T-helper 2 cell treated with Interferon-gamma antibody and Interleukin-4, amounts not matched to agents 5 μg/mL and 100 μg/mL, for 36 hours (primary cell): ENCODE measurements at places on chromosomes 3 and 15.

- H3K27me3 ChIP-seq = no peaks in the 10 kb centered on the region
- no peak overlapping the region for H3K27ac ChIP-seq
- DNase-seq = no peak
- no peaks in the 10 kb centered on the region for H3K36me3 ChIP-seq
- H3K4me3 ChIP-seq = no peak overlapping the region
- H3K4me1 ChIP-seq = no peaks in the 10 kb centered on the region
Measured at GRCh38 chr3:63042833-63043232, 167.6 kb upstream of the CADPS start.

GRCh38 chr15:87942316-87942715 is 314.2 kb downstream of the NTRK3 start:
- no peak for DNase-seq
- no peaks in the 10 kb centered on the region for H3K4me1 ChIP-seq
- H3K36me3 ChIP-seq = no peaks in the 10 kb centered on the region
- H3K27ac ChIP-seq = no peak overlapping the region
- no peaks in the 10 kb centered on the region for H3K27me3 ChIP-seq

GRCh38 chr3:184579513-184579912 is 17.9 kb downstream of the EPHB3 start:
- DNase-seq = no peak
- H3K36me3 ChIP-seq = no peaks in the 10 kb centered on the region
- H3K27ac ChIP-seq = no peak overlapping the region

- DNase-seq = no peak
- H3K4me1 ChIP-seq = no peaks in the 10 kb centered on the region
- no peak overlapping the region for H3K4me3 ChIP-seq
- no peak overlapping the region for H3K27ac ChIP-seq
- no peaks in the 10 kb centered on the region for H3K27me3 ChIP-seq
Measured at GRCh38 chr3:157394411-157394810, 42.2 kb upstream of the PTX3 start.

DNA sequence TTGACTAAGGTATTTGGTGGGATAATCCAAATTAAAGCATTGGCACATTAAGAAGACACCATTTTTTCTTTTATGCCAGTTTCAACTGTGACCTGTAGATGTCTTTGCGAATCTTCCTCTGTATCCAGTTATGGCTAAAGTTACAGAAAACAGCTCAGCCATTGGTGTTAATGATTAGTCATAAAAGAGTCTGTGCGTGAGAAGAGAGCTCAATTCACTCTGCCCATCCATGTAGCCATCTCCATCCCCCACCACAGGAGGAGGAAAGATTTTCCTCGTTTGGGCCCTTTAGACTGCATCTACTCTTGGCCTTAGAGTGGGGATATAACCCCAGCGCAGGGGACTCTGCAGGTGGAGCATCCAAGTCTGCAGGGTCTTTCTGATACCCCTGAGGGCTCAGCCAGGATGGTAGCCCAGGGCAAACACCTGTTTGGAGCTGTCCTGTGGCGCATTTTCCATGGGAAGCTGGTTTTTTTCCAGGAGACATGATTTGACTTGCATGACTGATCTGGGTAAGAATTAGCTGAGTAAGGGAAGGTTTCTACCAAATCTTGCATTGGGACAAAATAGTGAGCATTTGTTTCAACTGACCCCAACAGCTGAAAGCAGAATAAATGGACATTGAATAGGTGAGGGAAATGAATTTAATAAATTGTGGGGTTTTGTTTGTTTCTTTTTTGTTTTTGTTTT is 29.5 kb downstream of the NANOGP8 start:
- H3K4me3 ChIP-seq = no peak overlapping the region
- peaks cover 2% of the 10 kb centered on the region for H3K27me3 ChIP-seq
- DNase-seq = no peak
- no peak overlapping the region for H3K27ac ChIP-seq
- no peaks in the 10 kb centered on the region for H3K4me1 ChIP-seq

GRCh38 chr15:60704129-60704528 is 225.2 kb upstream of the ICE2 start:
- no peak for DNase-seq
- H3K27ac ChIP-seq = no peak overlapping the region
- H3K27me3 ChIP-seq = peaks cover 22% of the 10 kb centered on the region
- H3K4me3 ChIP-seq = no peak overlapping the region
- no peaks in the 10 kb centered on the region for H3K36me3 ChIP-seq
- H3K4me1 ChIP-seq = peaks cover 3% of the 10 kb centered on the region

DNA sequence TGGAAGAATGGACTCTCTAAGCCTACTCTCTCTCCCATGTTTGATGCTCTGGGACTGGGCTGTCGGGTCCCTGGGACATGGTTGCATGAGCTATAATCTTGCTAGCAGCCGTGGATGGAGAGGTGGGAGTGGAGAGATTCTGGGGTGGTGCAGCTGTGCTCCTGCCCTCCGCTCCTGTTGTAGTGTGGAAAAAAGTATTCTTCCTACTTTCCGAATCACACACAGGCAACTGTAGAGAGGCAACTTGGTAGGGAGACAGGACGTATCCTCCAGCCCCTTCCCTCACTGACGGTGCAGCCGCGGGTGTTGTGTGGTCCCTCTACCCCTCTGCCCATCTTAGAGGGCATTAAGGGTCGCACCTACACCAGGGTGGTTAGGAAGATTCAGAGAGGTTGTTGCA is 281.4 kb upstream of the TLE3 start:
- H3K27me3 ChIP-seq = peaks cover 13% of the 10 kb centered on the region
- H3K4me1 ChIP-seq = no peaks in the 10 kb centered on the region
- no peak for DNase-seq
- H3K4me3 ChIP-seq = no peak overlapping the region
- H3K27ac ChIP-seq = no peak overlapping the region

DNA sequence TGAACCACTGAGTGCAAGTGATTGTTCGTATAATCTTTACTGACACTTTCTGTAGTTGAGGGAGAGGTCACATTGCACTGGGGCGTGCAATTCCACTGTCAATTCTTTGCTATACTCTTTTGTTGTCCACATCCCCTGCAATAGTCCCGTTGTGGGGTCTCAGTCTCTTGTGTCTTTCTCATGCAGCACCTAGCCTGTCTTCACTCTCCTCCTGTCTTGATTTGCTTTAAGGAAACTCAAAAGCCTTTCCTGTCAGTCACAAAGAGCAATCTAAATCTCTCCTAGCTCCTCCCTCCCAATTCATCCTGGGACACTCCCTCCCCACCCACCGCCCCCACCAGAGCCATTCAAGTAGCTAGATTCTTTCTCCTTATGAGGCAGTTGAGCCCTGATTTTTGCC is 13.2 kb upstream of the TMEM158 start:
- no peaks in the 10 kb centered on the region for H3K36me3 ChIP-seq
- peaks cover 2% of the 10 kb centered on the region for H3K4me1 ChIP-seq
- H3K27me3 ChIP-seq = peaks cover 11% of the 10 kb centered on the region
- no peak overlapping the region for H3K27ac ChIP-seq

DNA sequence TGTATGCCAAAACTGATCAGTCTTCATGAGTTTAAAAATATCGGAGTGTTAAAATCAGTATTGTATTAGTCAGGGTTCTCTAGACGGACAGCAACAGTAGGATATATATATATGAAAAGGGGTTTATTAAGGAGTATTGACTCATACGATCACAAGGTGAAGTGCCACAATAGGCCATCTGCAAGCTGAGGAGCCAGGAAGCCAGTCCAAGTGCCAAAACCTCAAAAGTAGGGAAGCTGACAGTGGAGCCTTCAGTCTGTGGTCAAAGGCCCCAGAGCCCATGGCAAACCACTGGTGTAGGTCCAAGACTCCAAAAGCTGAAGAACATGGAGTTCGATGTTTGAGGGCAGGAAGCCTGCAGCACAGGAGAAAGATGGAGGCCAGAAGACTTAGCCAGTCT is 391.0 kb upstream of the CADM2 start:
- no peaks in the 10 kb centered on the region for H3K36me3 ChIP-seq
- H3K27me3 ChIP-seq = no peaks in the 10 kb centered on the region
- no peaks in the 10 kb centered on the region for H3K4me1 ChIP-seq
- no peak overlapping the region for H3K27ac ChIP-seq
- H3K4me3 ChIP-seq = no peak overlapping the region

GRCh38 chr15:97687654-97688053 is 272.8 kb upstream of the ARRDC4 start:
- H3K4me1 ChIP-seq = peaks cover 2% of the 10 kb centered on the region
- no peak for DNase-seq
- H3K4me3 ChIP-seq = no peak overlapping the region
- H3K36me3 ChIP-seq = no peaks in the 10 kb centered on the region
- no peak overlapping the region for H3K27ac ChIP-seq

DNA sequence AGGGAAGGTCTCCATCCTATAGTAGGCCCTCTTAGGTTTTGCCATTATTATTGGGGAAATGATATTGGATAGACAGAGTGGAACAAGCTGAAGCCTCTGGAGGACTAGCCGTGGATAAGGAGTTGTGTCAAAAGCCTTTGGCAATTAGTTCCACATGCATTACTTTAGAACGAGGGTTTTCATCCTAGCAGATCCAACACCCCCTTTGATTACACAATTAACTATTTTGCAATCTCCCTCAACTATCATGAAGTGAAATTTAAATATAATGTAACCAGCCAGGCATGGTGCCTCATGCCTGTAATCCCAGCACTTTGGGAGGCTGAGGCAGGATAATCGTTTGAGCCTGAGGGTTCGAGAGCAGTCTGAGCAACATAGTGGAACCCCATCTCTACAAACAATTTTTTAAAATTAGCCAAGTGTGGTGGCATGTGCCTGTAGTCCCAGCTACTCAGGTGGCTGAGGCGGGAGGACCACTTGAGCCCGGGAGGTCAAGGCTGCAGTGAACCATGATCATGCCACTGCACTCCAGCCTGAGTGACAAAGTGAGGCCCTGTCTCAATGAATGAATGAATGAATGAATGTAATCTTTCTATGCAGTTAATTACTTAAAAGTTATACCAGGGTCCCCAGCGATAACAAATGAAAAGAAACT is 56.8 kb downstream of the PXYLP1 start:
- H3K36me3 ChIP-seq = peaks cover 45% of the 10 kb centered on the region
- no peak overlapping the region for H3K4me3 ChIP-seq
- H3K4me1 ChIP-seq = peaks cover 1% of the 10 kb centered on the region
- no peak for DNase-seq

DNA sequence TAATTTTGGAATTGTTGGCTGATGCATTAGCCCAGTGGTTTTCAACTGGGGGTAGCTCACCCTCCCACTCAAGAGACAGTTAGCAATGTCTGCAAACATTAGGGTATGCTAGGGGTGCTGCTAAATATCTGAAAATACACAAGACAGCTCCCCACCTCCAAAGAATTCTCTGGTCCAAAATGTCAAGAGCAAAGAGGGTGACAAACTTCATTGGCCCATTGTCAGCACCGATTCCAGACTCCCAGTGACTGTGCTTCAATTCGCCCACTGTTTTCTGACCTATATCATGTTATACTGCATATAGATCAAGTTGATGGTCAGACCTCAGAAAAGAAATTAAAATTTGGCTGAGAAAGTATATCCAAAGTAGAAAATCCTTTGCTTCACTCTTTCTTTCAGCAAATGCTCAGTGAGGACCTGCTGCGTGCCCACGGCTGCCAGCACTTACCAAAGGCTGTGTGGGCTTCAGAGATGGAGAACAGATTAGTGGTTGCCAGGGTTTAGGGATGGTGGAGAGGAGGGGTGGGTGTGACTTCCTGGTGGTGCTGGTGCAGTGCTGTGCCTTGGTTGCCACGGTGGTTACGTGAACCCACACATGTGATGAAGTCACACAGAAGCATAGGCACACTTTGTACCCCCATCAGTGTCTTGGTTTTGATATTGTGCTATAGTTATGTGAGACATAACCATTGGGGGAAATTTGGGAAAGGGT is 204.0 kb downstream of the PLCL2 start:
- peak overlapping the region; percentile 52 for H3K27ac ChIP-seq
- H3K27me3 ChIP-seq = no peaks in the 10 kb centered on the region
- peaks cover 40% of the 10 kb centered on the region for H3K4me1 ChIP-seq

- DNase-seq = no peak
- peaks cover 36% of the 10 kb centered on the region for H3K27me3 ChIP-seq
- no peaks in the 10 kb centered on the region for H3K36me3 ChIP-seq
Measured at GRCh38 chr3:86991840-86992435, 989 bp upstream of the VGLL3 start.

DNA sequence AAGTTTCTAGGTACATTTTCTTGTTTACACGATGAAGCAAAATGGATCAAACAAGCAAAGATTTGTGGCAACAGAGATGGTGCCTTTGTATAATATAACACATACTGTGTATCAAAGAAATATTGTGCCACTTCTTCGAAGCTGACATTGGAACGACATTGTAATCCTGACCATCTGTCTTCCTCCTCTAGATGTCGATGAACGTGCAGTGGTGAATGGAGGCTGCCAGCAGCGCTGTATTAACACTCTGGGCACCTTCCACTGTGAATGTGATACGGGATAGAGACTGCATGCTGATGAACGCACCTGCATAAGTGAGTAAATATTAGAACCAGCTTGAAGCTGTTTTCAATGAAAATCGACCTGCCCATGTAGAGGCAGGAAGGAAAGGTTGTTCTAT is 613.3 kb upstream of the GOLIM4 start:
- H3K4me3 ChIP-seq = no peak overlapping the region
- H3K27me3 ChIP-seq = no peaks in the 10 kb centered on the region
- no peaks in the 10 kb centered on the region for H3K4me1 ChIP-seq
- no peak overlapping the region for H3K27ac ChIP-seq
- DNase-seq = no peak

DNA sequence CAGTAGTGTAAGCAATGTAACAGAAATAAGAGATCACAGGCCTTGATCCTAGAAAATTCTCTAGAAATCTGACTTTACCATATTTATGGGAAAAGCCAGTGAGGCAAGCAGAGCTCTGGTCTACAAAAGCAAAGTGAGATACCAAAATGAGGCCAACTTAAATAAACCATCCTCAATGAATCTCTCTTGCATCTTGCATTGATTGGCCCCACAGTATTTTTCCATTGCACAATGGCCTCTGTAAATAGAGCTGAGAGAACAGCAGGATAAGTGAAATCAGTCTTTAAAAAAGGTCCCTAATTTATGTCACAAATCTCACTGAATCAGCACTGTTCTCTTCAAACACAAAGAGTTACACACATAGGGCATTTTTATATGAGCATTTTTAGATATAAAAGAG is 8.9 kb downstream of the CFAP20DC start:
- H3K4me3 ChIP-seq = no peak overlapping the region
- no peaks in the 10 kb centered on the region for H3K4me1 ChIP-seq
- H3K27me3 ChIP-seq = peaks cover 4% of the 10 kb centered on the region
- H3K27ac ChIP-seq = no peak overlapping the region
- DNase-seq = no peak
